Fibroblast of lung (primary cell): ENCODE measurements at places on chromosomes 5 and 9. TPM values are rescaled to one million over a fixed set of nuclear protein-coding genes. Genes with fewer than 3 reads are reported as not detected.

ENTR1 gene
- total RNA-seq, result 31.9 and 32.4 TPM in 2 replicates

GLIPR2 gene
- total RNA-seq, result 40.0 and 47.8 TPM in 2 replicates

STKLD1 gene
- total RNA-seq, result 0.51 and 0.99 TPM in 2 replicates

MTX3 gene
- 14.1 and 18.0 TPM in 2 replicates for total RNA-seq

PDCD1LG2 gene
- 4.9 and 6.9 TPM in 2 replicates for total RNA-seq

TEX48 gene
- not detected in 2 replicates for total RNA-seq

PCDHGA3 gene
- total RNA-seq, result 1.5 and 2.8 TPM in 2 replicates

GPR151 gene
- total RNA-seq, result not detected in 2 replicates

PCDHA1 gene
- total RNA-seq, result under 0.01 TPM in 2 replicates

PKD2L2 gene
- total RNA-seq, result 0.26 TPM in 1 of 2 replicates, not detected in the other

NUTM2F gene
- total RNA-seq, result not detected in 2 replicates

NREP gene
- 56.8 and 86.0 TPM in 2 replicates for total RNA-seq

FAM153A gene
- total RNA-seq, result not detected in 2 replicates

SERF1A gene
- 2.8 and 4.4 TPM in 2 replicates for total RNA-seq

ADGRV1 gene
- under 0.01 and 0.17 TPM in 2 replicates for total RNA-seq

ANKRD55 gene
- total RNA-seq, result under 0.01 TPM in 1 of 2 replicates, not detected in the other

F2RL2 gene
- total RNA-seq, result 13.1 and 82.6 TPM in 2 replicates

IL9 gene
- total RNA-seq, result not detected in 2 replicates

MCC gene
- 24.7 and 41.3 TPM in 2 replicates for total RNA-seq

CCDC192 gene
- total RNA-seq, result not detected in 2 replicates

PCDHA9 gene
- total RNA-seq, result 0.26 and 0.33 TPM in 2 replicates

TMEM171 gene
- total RNA-seq, result under 0.01 and 0.83 TPM in 2 replicates

F2R gene
- total RNA-seq, result 164 and 265 TPM in 2 replicates

SMIM3 gene
- total RNA-seq, result 34.9 and 59.9 TPM in 2 replicates

LVRN gene
- 0.17 and 0.26 TPM in 2 replicates for total RNA-seq

SPAG8 gene
- 1.0 and 1.3 TPM in 2 replicates for total RNA-seq

SHOC1 gene
- under 0.01 TPM in 2 replicates for total RNA-seq

TOR1A gene
- 31.1 and 31.5 TPM in 2 replicates for total RNA-seq

BTNL9 gene
- not detected in 2 replicates for total RNA-seq

TAF1L gene
- under 0.01 TPM in 2 replicates for total RNA-seq

NPDC1 gene
- total RNA-seq, result 10.5 and 15.7 TPM in 2 replicates

NR4A3 gene
- 5.6 and 9.1 TPM in 2 replicates for total RNA-seq

TMEM174 gene
- not detected in 2 replicates for total RNA-seq

OLFM1 gene
- total RNA-seq, result 2.0 and 2.3 TPM in 2 replicates

ROR2 gene
- 27.9 and 39.5 TPM in 2 replicates for total RNA-seq

ADGRD2 gene
- total RNA-seq, result not detected in 2 replicates
